ENCODE measurements at places on chromosomes 2 and 18. TPM values are rescaled to one million over a fixed set of nuclear protein-coding genes. Genes with fewer than 3 reads are reported as not detected.
A peak's percentile ranks its signal among the peaks of the same experiment; 100 is the strongest.

The MORN2 gene
- total RNA-seq: 37.6 TPM

The MYL12B gene
- total RNA-seq: 210 TPM

The ERBB4 gene
- total RNA-seq: 5.3 TPM

- no peak for ATAC-seq
Observed at GRCh38 chr2:43387092-43388062, 161.0 kb upstream of the ZFP36L2 start.

GRCh38 chr2:86697551-86698104, 22.5 kb upstream of the RMND5A start:
- no peak for ATAC-seq

DNA sequence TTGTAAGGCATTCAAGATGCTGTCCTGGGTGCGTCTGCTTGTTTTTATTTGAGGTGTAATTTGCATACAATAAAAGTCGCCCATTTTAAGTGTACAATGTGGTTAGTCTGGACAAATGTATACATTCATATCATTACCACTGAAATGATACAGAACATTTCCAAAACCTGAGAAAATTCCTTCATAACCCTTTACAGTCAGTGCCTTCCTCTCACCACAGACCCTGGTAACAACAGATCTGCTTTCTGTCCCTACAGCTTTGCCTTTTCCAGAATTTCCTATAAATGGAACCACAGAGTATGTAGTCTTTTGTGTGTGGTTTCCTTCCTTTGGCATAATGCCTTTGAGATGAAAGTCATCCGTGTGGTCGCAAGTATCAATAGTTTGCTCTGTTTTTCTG, 45.8 kb upstream of the NFU1 start:
- ATAC-seq: no peak

DNA sequence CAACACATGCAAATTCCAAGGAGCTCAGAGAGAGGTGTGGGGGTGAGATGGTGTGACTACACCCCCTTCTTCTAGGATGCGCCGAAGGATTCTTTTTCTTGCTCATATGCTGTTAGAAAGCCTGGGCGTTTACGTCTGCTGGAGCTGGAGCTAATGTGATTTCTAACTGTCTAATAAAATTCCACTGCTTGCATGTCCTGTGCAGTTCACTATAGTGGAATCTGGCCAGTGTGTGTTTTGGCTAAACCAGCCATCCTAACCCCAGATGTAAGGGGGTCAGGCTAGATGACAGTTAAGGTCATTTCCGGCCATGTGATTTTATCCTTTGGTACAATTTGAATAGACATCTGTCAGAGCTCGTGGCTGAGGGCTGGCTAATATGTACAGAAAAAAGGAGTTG, 194.1 kb downstream of the PRKCE start:
- peak; percentile 60 for ATAC-seq
